ENCODE measurements at places on chromosomes 7 and 10.

DNA sequence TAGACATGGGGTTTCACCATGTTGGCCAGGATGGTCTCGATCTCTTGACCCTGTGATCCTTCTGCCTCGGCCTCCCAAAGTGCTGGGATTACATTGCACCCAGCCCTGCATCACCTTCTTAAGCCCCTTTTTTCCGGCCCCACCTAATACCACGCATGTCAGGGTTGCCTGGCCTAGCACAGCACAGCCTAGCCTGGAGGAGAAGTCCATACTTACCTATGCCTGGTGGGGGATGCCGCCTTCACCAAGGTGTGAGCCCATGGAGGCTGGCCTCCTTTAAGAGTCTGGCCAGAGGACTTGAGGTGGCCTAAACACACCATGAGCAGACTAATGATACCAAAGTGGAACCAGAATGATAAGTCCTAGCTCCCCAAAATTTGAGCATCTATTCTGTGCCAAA lies 22.0 kb upstream of the CUX1 start:
- DNase-seq = no peak

DNA sequence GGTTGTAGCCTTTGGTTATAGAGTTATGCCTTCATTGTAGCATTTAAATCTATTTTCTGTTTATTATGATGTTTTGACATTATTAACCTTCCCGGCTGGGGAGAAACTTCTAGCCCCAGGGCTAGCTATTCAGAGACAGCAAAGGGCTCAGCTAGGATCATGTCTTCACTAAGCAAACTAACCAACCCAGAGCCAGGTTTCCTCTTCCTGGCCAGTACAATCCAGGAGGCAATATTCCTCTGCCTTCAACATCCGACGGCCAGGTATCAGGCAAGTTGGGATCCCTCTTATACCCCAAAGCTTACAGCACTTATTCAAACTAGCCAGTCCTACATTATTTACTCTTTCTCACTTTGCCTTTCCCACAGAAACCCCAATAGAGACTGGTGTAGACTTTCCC lies 1060.7 kb upstream of the GHITM start:
- DNase-seq = no peak

DNA sequence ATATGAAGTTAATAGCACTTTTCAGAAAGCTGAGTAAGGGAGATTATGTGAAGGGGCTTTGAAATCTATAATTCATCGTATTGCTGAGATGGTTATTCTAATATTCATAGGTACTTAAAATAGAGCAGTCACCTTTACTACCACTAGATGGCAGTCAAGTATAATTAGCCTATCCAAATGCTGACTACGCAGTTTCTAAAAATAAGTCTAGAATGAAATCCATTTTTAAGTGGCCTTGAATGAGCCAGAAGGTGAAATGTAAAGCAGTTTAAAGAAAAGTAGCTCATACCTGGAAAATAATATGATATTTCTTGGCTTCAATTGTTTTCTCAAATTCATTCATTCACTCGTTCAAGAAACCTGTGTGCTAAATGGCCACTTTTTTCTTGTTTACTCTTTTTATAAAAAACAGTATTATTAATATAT lies 1277.1 kb downstream of the GATA3 start:
- DNase-seq = peak; percentile 67

DNA sequence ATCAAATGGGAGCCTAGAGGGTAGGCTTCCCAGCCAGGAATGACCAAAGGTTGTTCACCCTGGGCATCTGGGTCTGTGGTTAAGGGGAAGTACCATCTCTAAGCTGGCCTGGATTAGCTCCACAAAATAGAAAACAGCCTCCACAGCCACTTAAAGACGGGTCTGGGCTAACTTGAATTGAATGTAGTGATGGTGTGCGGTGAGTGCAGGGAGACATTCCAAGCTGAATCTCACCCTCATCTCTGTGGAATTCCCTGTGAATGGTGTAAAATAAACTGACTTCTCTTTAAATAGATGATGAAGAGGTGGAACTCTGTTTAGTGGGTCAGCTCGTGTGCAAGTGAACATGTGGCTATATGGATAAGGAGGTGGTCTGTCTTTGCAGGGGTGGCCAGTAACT lies 251.0 kb downstream of the DYNC1I1 start:
- no peak for DNase-seq

DNA sequence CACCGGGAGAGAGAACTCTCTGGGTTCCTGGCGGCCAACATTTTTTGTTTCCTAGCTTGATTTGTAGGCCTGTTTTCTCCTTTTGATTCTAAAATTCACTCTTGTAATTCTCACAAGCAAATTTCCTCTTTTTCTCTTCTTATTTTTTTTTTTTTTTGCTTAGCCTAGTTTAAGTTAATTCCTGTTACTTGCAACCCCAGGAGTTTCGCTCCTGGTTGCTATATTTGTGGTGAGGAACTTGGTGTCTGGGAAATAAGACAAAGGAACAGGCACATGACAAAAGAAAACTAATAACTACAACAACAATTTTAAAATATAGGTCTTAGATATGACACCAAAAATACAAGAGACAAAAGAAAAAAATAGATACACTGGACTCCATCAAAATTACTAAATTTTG lies 6.7 kb downstream of the AOAH start:
- DNase-seq = no peak

DNA sequence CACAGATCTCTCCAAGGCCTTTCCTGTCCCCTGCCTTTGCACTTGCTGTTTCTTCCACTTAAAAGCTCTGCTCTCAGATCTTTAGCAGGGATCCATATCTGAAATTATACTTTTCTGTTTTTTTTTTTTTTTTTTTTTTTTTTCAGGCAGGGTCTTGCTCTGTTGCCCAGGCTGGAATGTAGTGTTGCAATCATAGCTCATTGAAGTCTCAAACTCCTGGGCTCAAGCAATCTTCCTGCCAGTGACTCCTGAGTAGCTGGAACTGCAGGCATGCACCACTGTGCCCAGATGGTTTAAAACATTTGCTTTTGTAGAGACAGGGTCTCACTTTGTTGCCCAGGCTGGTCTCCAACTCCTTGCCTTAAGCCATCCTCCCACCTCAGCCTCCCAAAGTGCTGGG lies 5.0 kb upstream of the TSPAN15 start:
- no peak for DNase-seq

DNA sequence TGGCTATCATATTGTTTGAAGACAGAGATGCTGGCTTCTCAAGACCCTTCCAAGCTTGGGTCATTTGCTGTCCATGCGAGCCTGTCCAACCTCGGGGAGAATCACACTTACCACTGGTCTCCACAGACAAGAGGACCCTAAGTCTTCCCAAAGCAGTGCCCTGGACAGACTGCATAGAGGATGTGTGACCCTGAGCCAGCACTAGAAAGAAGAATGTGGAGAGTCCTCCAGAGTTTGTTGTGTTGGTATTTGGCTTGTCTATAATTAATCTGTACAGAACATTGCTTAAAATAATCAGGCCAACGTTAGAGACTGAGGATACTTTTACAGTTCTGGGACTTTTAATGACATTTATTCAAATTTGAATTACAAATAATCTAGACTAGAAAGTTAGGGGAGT lies 212.7 kb downstream of the TMEM178B start:
- DNase-seq = no peak

DNA sequence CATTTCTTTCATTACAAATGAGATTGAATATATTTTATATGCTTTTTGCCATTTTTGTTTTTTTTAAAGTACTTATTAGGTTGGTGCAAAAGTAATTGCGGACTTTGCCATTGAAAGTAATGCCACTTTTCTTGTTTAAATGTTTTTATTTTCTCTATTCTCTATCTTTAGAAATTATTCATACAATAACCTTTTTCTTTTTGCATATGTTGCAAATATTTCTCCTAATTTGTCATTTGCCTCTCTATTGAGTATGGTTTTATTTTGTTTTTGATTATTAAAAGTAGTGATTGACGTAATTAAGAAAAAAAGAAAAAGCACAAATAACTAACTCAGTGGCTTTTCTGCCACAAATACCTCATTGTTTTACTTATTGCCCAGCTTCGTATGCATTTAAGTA lies 172.4 kb downstream of the NPSR1 start:
- no peak for DNase-seq

DNA sequence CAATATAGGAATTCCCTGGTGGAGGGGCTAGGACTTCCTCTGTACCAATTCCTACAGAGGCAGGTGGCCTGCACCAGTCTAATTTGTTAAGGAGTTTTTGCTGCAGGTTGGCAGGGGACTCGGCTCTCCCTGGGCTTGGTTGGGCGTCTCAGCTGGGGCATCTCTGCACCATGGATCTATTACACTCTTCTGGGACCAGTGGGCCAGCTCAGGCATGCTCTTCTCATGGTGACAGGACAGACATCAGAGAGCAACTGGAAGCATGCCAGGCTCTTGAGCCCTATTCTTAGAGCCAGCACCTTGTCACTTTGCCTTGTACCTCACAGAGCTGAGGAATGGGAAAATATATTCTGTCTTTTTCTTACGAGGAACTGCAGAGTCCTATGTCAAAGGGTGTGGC lies 74.6 kb downstream of the SH2D4B start:
- no peak for DNase-seq

- DNase-seq = no peak
Observed at GRCh38 chr7:74040101-74040790, 12.3 kb downstream of the ELN start.

DNA sequence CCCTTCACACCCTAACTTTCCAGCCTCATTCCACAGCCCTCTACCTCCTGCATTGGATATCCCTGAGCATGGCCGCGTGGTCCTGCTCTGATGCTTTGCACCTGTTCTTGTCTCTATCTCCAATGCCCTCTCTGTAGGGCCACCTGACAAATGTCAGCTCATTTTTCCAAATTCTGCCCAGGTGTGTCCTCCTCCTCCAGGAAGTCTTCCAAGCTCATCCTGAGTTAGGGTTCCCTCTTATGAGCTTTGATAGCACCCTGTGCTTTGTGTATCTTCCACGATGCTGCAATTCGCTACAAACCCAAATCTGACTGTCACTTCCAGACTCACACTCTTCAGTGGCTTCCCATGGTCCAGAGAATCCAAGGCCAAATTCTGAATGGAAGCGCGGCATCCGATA lies 14.7 kb upstream of the SLC35B4 start:
- no peak for DNase-seq

- DNase-seq = no peak
Observed at GRCh38 chr7:127532736-127533135, 52.7 kb downstream of the GCC1 start.

GRCh38 chr7:100384628-100385294 lies 11.5 kb downstream of the PILRA start:
- no peak for DNase-seq

DNA sequence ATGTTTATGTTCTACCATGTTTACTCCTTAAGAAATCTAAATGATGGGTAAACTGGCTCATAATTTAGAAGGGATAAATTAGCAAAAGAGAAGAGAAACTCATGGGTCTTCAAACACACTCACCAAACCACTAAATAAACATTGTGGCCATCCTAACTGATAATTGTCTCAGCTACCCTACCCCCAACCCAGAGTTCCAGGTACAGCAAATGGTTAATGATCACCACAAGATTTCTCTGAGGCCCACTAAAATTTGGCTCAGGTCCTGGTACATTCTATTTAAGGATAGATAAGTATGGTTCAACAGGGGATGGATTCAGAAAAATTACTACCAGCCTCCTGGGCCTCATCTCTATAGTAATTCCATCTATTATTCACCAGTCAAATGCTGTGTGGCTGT lies 21.4 kb downstream of the SLC25A13 start:
- no peak for DNase-seq

DNA sequence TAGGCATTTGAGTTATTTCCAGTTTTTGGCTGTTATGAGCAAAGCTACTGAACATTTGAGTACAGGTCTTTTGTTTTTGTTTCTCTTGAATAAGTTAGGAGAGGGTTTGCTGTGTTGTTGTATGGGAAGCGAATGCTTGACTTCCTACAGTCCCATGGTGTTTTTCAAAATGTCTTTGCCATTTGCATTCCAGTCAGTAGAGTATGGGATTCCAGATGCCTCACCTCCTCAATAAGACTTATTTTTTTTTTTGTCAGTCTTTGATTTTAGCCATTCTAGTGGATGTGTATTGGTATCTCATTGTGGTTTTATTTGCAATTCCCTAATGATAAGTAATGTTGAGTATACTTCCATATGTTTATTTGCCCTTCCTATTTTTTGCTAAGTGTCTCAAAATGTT lies 19.4 kb downstream of the CDK13 start:
- DNase-seq = no peak

- no peak for DNase-seq
Observed at GRCh38 chr7:133360201-133360600, 107.3 kb downstream of the EXOC4 start.

- peak; percentile 18 for DNase-seq
Observed at GRCh38 chr7:122790591-122790990, 87.9 kb upstream of the RNF148 start.

GRCh38 chr7:69962186-69963065 lies 364.2 kb downstream of the AUTS2 start:
- peak; percentile 81 for DNase-seq

GRCh38 chr10:109913306-109913892 lies 9.9 kb downstream of the XPNPEP1 start:
- no peak for DNase-seq

- no peak for DNase-seq
Observed at GRCh38 chr7:129702316-129702715, 90.8 kb downstream of the NRF1 start.

- DNase-seq = no peak
Observed at GRCh38 chr7:69820479-69821192, 222.4 kb downstream of the AUTS2 start.

GRCh38 chr10:60170250-60170649 lies 219.4 kb downstream of the ANK3 start:
- no peak for DNase-seq

DNA sequence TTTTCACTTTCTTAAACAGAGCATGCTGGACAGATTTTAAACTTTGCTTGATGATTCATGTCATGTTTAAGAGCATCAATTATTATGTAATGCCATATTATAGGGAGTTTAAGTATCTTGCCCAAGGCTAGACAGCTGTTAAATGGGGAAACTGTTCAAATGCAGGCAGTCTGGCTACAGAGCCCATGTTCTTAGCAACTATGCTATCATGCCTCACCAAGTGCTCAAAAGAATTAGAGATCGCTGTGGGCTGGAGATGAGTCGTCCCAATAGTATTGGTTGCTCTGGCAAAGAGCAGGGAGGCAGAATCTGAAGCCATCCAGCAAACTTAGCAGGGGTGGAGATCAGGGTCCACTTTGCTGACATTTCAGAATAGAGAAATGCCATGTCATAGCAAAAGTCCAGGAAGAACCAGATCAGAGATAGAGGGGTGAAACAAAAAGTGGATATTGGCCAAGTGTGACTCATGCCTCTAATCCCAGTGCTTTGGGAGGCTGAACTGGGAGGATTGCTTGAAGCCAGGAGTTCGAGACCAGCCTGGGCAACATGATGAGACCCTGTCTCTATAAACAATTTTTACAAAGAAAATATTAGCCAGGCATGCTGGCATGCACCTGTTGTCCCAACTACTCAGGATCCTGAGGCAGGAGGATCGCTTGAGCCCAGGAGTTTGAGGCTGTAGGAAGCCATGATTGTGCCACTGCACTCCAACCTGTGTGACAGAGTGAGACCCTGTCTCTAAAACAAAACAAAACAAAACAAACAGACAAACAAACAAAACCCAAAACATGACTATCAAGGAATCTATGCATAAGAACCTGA lies 57.8 kb downstream of the BAMBI start:
- DNase-seq = no peak

Data from G401 (cell line).